ENCODE measurements at places on chromosomes 5 and 9. TPM values are rescaled to one million over a fixed set of nuclear protein-coding genes. Genes with fewer than 3 reads are reported as not detected.

CATSPER3 gene
- total RNA-seq: 0.15 TPM

DPYSL3 gene
- 15.9 TPM for total RNA-seq

TYRP1 gene
- total RNA-seq: 6,402 TPM

SPINK5 gene
- 0.15 TPM for total RNA-seq

CEP120 gene
- 19.9 TPM for total RNA-seq

CCL28 gene
- total RNA-seq: 29.5 TPM

ROPN1L gene
- 0.67 TPM for total RNA-seq

HTR4 gene
- not detected for total RNA-seq

ARHGEF37 gene
- total RNA-seq: 6.2 TPM

PCDHGA5 gene
- 0.15 TPM for total RNA-seq

KCNIP1 gene
- 0.36 TPM for total RNA-seq
